ENCODE measurements at places on chromosomes 16 and 17.

- DNase-seq, result peak; percentile 29
Measured at GRCh38 chr16:12646490-12647274, 157.0 kb downstream of the CPPED1 start.

DNA sequence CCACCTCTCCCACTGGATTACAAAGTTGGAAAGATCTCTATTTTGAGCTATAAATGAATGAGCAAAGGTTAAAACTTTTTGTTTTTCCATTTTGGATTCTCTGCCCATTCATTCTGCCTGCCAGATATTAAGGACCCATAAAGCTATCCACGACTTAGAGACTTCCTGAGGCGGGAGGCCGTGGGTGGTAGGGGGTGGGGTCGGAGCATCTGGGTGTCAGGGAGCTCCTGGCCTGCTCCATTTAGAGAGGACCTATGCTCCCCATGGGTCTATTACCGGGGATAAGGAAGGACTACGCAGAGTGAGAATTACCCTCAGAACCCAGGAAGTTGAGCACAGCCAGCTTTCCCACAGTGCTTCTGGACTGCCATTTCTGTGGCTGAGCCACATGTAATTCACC is 45.8 kb downstream of the MARF1 start:
- DNase-seq, result no peak

GRCh38 chr17:40598619-40599467 is 33.6 kb upstream of the CCR7 start:
- peak; percentile 77 for DNase-seq

DNA sequence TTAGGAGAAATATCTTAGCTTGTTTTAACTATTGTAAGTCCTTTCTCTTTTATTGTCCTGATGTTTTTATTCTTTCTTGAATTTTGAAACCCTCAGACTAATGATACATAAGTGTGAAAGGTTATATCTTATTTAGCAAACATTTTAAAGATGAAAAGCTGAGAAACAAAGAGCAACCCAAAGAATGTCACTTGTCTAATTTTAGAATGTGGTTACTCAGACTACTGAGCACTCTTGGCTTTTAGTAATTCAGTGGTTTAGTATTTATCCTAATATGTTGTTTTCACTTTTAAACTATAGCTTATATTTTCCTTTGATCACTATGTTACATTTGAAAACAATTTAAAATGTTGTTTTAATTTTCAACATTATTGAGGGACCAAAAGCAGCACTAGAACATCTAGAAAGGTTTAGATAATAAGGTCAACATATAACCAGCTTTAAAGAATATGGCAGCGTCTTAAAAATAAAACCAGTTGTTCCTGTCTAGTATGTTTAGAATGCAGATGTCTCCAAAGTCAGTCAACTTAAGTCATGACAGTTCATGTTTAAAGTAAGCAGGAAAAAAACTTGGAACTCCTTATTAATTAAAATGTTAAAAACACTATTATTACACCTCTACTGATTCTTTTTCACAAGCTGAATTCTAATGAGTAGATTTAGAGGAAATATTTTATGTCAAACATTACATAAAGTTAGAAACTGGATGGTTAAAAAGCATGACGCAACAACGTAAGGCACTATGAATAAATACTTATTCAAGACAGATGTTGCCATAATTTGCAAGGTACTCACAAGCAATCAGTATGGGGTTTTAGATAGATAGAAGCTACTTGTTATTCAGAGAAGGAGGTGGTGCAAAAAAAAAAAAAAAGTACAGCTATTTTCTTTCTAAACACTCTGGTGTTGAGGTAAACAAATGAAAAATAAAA is 2.4 kb downstream of the MBTD1 start:
- no peak for DNase-seq

GRCh38 chr17:58873926-58874325 is 118.3 kb downstream of the PPM1E start:
- no peak for DNase-seq

DNA sequence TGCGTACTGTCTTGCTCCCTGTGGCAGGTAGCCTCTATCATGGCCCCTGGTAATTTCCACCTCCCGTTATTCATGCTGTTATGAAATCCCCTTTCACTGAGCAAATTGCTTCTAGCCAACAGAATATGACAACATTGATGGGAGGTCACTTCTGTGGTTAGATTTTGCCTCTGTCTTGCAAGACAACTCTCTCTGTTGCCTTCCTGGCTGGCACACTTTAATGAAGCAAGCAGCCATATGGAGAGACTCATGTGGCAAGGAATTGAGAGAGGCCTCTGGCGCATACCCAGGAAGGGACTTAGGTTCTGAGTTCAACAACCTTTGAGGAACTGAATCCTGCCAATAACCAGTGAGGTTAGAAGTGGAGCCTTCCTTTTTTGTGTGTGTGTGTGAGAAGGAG is 51.8 kb upstream of the GPRC5B start:
- DNase-seq, result no peak

GRCh38 chr17:7029659-7030058 is 6.2 kb upstream of the SLC16A13 start:
- no peak for DNase-seq

DNA sequence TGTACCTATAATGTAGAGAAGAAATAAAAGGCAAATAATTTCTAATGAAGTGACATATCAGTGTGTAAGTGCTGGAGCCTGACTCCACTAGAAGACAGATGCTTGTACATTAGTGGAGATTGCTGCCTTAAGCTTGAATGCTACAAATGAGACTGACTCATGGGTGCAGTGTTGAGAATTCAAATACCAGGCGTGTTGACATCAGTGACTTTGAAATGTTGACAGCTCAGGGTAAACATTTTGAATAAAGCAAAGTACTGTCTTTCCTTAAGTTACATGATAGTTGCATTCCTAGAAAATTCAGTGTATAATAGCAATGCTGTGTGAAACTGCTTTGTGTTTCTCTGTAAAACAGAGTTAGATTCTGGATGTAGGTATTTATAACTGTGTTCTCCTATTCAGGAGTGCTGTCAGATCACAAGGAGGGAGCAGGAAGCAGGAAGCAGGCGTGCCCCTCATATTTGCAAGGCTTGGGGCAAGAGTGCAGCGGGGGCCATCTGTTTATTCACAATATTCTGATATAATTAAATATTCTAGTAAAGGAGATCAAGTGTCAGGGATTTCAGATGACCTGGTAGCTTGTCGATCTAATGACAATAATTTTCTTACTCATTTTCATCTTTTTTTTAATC is 119.0 kb downstream of the SPECC1 start:
- DNase-seq, result no peak

GRCh38 chr16:89588413-89589109 is 13.0 kb downstream of the CPNE7 start:
- peak; percentile 14 for DNase-seq

DNA sequence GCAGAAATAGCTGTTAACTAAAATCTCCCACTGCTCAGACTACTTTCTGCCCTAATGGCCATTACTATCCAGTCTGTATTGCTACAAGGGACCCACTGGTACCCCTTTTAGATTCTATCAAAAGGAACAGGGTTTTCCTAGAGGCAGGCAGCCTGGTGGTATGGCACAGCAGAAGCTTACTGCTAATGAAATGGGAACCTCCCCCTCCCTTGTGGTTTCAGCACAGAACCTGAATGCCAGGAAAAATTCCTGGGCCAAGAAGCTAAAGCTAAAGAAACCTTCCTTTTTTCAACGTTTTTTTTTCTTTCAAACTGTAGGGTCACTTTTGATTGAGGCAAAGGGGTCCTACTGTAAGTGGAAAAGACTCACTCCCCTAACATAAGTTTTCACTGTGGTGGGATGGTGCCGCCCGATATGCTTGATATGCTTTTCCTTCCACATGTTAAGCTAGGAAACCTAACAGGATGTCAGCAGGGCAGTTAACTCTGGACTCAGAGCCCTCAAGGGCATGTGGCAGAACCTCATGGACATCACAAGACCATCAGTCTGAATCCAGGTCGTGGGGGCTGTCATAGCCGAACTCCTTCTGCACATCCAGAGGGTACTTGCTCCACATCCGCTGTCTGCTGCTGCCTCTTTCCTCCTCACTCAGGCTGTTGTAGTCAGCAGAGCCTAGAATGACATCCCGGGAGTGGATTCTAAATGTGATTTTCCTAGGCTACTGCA is 9.8 kb downstream of the SLC7A6OS start:
- no peak for DNase-seq

- no peak for DNase-seq
Measured at GRCh38 chr16:89297910-89298545, 80.5 kb downstream of the ZNF778 start.

GRCh38 chr17:36875698-36876293 is 61.5 kb upstream of the LHX1 start:
- no peak for DNase-seq

GRCh38 chr16:5504064-5504781 is 406.6 kb upstream of the EEF2KMT start:
- no peak for DNase-seq

GRCh38 chr16:54099627-54100026 is 187.0 kb downstream of the IRX3 start:
- DNase-seq, result no peak

DNA sequence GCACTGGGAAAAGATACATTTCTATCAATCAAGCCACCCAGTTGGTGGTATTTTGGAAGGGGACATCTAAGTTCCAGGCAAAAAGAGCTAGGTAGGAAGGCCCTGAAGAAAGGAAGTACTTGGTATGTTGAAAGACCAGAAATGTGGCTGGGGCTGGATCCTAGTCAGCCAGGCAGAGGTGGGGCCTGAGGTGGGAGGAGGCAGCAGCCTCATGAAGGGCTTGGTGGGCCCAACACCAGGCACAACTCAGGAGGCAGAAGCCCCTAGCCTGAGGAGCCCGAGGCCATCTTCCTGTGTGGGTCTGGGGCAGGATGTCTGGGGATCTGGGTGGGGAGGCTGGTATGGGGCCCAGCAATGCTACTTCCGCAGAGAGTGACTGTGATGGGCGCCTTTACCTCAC is 105.9 kb downstream of the SALL1 start:
- no peak for DNase-seq

DNA sequence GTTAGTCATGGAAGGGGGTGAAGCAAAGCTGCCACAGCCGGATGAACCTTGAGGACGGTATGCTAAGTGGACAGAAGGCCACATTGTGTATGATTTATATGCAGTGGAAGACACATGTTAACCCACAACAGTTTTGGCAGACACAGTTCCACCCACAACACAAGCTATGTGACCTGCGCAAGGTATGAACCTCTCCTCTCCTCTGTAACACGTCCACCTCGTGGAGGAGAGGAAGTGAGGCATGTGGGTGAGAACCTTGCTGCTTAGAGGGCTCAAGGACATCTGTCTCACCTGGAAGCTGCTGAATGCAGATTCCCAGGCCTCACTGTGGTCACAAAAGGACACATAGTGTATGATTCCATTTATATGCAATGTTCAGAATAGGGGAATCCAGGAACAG is 136.1 kb upstream of the PLCG2 start:
- DNase-seq, result no peak

GRCh38 chr17:49549311-49549605 is 26.4 kb upstream of the NXPH3 start:
- no peak for DNase-seq

DNA sequence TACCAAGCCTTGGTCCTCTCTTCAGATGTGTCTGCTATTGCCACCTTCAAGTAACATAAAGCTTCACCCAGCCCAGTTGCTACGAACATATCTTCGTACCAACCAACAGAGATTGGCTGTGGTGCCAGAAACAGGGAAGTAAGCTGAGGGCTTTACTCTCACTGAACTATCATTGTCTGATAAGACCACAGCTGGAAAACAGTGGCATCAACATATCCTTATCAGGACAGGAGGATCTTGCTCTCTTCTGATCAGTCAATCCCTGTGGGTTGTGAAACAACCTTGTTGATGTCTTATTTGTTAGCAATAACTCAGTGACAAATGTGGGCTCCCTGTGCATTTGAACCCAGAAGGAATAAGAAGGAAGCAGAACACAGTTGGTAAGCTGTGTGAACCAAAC is 446.3 kb upstream of the MAF start:
- DNase-seq, result no peak

- DNase-seq, result no peak
Measured at GRCh38 chr17:18319604-18320256, 4.6 kb downstream of the SMCR8 start.

DNA sequence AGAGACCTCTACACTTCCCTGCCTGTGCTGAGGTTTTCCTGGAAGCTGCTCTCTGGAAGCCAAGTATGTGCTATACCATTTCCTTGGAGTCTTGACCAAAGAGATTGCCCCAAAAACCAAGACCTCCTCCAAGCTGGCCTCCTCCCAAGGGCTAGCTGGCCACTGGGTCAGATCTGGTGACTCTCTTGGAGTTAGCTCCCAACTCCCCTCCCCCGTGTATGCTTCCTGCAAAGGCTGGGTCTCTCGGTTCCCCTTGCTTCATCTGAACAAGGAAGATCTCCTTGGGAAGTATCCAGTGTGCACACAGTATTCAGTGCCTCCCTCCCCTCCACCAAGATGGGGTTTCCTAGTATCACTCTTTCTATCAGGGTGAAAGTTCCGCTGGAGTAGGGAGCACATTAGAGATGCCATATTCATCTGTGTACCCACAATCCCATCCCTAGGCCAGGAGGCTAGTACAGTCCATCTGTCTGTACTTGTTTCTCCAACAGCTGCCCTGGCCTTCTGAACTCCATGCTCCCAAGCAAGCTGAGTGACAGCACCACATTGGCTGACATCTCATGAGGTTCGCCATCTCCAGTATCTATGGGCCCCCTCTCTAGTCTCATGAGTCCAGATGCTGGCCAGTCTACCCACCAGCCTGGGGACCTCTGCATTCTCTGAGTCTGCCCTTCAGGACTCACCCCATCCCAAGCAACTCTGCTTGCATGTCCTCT is 3.2 kb downstream of the GAS7 start:
- DNase-seq, result no peak

DNA sequence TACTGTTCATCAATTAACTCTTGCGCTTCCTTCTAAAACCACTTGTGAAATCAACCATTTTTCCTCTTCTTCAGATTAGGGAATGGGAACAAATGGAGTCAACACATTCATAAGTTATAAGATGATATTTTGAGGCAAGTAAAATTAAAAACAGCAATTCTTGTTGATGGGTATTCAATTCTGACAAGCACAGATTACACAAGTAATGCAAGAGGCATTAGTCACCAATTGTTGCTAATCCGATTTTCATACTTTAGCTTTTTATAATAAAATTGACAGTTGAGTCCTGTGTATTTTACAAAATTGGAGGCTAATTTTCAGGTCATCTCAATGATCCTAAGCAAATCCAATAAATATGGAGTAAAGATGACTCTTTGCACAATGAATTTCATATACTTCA is 918.4 kb upstream of the SOX9 start:
- DNase-seq, result no peak

Data from activated CD8-positive, alpha-beta memory T cell treated with anti-CD3 and anti-CD28 coated beads, Interleukin-2, amount 50 U/mL, for 4 hours (primary cell).